RCC 7860 (cell line): ENCODE measurements at places on chromosomes 4 and X.

DNA sequence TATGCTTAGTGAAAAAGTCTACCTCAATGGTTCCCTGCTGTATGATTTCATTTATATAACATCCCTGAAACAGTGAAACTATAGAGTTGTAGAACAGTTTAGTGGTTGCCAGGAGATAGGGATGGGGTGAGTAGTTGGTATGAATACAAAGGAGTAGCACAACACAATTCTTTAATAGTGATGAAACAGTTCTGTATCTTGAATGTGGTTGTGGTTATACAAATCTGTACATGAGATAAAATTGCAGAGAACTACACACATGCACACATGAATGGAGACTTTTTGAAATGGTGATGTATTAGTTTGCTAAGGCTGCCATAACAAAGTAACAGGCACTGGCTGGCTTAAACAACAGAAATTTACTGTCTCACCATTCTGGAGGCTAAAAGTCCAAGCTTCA lies 677.1 kb downstream of the ADGRL3 start:
- DNase-seq, result no peak

DNA sequence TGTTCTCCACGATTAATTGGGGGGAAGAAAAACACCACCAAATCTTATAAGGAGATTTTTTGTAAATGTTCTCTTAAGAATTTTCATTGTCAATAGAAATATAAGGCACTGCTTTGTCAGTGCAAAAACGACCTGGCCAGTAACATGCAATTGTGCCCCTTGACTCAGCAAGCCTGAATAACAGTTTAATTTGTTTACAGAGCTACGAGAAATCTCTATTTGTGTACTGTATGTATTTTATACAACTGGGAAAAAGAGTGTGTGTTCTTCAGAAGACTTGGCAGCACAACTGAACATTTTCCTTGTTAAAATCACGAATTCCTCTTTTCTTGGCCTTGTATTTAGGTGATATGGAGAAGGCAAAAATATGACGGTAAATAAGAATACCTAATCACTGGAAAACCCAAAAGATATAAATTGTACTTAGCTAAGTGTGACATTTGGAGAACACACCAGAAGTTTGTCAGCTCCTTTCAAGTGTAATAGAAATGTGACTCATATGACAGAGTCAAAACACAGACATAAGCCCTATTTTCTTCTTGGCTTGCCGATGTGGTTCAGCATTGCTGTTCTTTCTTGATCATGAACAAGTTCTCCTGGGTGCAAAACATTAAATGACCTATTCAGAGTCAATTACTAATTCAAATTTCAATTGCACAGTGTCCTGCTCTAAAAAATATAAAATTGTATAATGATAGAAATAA lies 945.0 kb upstream of the INTU start:
- no peak for DNase-seq

- no peak for DNase-seq
Measured at GRCh38 chrX:49019599-49020249, 17.7 kb upstream of the GRIPAP1 start.

DNA sequence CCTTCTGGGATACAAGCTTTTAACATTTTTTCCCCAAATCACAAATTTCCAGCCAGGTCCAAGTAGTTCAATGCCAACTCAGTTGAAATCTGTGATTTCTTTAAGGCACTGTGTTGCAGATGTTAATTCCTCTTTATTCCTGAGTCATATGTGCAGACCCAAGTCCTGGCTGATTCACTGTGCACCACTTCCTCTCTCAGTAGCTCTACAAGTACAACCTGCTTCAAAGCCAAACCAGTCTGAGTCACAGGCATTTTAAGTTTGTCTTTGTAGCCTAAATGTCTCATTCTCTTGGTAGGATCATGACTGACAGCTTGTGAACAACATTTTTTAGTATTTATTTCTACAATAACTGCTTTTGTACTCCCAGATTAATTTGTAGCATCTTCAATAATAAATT lies 165.6 kb upstream of the S100G start:
- peak; percentile 80 for DNase-seq

DNA sequence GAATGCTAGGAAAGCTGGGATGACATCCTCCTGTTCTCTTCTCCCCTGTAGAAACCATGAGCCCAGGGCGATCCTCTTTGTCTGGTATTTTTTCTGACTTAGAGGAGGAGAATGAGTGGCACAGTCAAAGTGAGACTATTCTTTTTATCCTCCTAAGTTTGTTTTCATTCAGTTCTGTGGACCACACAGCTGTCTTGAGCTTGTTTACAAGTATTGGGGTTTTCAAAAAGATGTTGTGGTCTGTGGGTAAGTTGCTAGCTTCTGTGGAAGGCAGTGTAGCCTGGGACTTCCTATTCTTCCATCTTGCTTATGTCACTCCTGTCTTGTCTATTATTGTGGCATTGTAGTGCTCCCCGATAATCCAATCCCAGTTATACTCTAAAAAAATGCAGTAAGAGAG lies 223.0 kb downstream of the PAPSS1 start:
- DNase-seq, result no peak

DNA sequence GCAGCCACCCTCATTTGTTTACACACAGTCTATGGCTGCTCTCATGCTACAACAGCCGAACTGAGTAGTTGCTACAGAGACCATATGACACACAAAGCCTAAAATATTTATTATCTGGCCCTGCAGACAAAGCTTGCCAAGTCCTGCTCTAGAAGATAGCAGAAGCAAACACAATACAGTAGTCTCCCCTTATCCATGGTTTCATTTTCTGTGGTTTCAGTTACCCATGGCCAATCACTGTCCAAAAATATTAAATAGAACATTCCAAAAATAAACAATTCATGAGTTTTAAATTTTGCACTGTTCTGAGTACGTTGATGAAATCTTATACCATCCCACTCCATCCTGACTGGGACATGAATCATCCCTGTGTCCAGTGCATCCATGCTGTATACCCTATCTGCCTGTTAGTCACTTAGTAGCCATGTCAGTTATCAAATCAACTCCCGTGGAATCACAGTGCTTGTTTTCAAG lies 40.2 kb upstream of the ZNF81 start:
- DNase-seq, result peak; percentile 10

DNA sequence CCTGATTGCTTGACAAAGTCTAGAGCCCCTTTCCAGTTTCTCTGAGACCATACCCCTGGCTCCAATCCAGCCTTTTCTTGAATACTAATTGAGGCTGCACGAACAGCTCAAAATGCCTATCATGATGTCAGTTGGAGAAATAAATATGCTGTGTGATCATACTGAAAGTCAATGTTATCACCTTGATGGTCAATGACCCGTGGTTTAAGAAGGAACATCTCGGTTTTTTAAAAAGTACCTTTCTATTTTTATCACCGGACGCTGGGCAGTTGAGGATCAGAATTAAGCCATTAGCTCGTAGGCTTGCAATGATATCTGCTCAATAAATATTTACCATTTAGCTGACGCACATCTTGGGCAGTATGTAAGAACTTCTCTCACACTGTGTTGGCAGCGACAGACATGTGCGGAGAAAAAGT lies 852 bp upstream of the WDR44 start:
- DNase-seq, result no peak

DNA sequence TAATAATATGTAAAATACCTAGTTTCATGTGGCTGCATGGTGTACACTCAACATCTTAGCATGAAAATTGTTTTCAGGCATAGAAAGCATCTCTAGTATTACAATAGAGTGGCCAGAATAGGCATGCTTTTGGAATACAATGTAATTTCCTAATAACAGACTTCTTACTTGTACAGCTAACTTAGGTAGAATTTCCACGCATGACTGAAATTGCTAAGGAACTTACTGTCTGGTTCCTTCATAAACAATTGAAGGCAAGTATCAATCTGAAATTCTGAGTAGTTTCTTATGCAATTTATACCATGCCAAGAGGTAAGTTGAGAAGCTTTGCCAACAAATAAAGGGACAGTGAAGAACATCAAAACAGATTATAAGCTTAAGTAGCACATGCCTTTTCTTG lies 26.7 kb downstream of the SULT1E1 start:
- no peak for DNase-seq

GRCh38 chr4:15649914-15650545 lies 5.1 kb downstream of the FBXL5 start:
- DNase-seq, result peak; percentile 36

- DNase-seq, result no peak
Measured at GRCh38 chrX:132395026-132395425, 93.8 kb downstream of the MBNL3 start.

- no peak for DNase-seq
Measured at GRCh38 chr4:127417885-127418535, 214.7 kb upstream of the INTU start.

DNA sequence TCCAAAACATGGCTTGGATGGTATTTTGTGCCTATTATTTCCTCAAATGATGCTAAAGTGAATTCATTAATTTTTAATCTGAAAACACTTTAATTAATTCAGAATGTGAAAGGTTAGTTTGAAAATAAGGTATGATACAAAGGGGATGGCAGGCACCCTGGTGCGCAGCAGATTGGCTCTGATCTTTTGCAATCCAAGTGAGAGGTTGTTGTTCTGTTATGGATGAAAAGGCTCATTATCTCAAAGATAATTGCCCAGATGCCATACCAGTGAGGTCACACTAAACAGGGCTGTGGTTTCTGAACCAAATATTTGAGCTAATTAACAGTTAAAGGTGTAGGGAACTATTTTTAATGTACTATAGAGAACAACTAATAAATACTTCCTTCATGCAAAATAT lies 504.9 kb downstream of the RAPGEF2 start:
- no peak for DNase-seq

DNA sequence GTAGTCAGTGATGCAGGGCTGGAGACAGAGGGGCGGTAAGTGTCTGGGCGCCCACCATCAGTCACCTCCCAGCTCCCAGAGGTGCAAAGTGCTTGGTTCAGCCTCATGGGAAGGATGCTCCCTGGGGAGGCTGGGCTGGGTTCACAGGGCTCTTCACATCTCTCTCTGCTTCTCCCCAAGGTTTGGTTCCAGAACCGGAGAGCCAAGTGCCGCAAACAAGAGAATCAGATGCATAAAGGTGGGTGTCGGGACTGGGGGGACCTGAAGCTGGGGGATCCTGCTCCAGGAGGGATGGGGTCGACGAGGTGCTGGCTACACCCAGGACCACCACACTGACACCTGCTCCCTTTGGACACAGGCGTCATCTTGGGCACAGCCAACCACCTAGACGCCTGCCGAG lies 10.1 kb downstream of the SHOX start:
- no peak for DNase-seq

DNA sequence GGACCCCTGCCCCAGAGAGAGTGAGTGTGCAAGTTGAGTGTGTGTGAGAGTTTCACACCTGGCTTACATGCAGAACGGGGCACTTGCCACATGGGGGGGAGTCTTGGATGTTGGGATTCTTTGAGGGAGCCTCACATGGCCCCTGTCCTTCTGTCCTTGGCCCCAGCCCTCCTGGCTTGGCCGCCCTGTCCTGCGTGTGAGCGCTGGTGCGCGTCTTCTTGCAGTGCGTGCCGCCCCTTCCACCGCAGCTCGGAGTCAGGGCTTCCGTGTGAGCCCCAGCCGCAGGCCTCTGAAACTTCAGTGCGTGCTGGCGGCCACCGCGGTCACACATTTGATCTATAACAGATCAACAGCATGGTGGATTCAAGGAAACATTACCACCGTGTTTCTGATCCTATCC lies 30.1 kb upstream of the HGFAC start:
- DNase-seq, result no peak

DNA sequence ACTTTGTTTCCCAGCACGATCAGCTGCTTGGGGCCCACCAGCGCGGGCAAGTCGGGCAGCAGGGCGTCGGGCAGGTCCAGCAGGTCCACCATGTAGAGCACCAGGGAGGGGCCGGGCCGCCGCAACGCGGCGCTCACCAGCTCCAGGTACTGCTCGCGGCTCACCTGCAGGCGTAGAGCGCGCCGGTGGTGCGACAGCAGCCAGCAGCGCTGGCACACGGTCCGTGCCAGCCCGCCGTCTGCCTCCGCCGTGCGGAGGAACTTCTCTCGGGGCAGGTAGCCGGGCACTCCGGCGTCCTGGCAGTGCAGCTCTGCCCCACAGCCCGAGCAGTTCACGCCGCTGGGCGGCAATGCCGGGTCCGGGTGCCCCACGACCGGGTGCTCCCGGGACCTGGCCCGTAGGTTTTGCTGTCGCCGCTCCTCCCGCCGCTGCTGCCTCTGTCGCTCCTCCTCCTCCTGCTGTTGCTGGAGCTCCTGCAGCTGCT lies 527 bp downstream of the NOA1 start:
- no peak for DNase-seq

- DNase-seq, result no peak
Measured at GRCh38 chrX:46461660-46462191, 83.5 kb downstream of the ZNF674 start.

GRCh38 chr4:184357772-184358171 lies 116.6 kb downstream of the IRF2 start:
- DNase-seq, result no peak

DNA sequence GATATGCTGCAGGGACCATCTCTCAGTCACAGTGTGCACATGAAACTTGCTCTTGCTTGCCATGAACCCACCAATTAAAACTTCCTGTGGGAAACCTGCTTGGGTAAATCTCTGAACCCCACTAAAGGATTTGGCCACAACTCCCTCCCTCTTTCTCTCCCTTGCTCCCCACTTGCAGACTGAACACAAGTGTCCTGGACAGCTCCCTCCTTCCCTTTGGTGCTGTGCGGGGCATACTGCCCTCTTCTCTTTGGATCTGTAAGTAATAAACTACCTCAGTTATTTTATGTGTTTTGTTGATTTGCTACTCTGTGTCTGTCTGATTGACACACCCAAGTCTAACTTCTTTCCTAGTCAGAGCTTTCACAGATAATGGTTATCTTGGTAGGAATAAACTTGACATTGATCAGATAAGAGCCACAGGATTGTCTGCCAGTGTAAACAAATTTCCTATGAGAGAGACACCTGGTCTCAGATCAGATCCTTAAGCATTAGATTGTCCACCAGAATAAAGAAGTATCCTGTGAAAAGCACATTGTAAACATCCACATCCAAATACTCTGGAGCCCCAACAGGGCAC lies 41.8 kb downstream of the SULT1E1 start:
- DNase-seq, result no peak

DNA sequence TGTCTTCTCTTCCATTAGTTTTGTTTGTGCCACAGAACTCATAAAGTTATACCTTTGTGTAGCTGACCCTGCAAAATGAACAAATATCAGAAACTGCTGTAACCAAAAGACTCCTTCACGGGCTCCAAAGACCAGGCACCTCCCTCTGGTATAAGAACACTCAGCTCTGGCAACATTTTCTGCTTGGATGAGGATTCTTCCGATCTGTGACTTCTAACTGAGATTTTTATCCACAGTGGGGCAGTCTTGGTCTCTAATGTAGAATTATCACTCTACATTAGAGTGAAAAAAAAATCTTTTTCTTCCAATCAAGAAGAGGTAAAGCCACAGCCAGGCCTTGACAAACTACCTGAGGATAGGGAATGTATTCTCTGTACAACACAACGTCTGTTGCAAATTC lies 38.5 kb upstream of the PRSS48 start:
- no peak for DNase-seq
